ENCODE measurements at places on chromosomes 4 and X. TPM values are rescaled to one million over a fixed set of nuclear protein-coding genes. Genes with fewer than 3 reads are reported as not detected.
A peak's percentile ranks its signal among the peaks of the same experiment; 100 is the strongest.

Gene EREG
- total RNA-seq: not detected

Gene TSPAN6
- total RNA-seq: 205 TPM

Gene CLGN
- 22.7 TPM for total RNA-seq

GRCh38 chr4:178599521-178599920, 1157.3 kb upstream of the AGA start:
- no peaks in the 10 kb centered on the region for H3K27me3 ChIP-seq
- no peak overlapping the region for H3K27ac ChIP-seq
- no peaks in the 10 kb centered on the region for H3K36me3 ChIP-seq
- no peaks in the 10 kb centered on the region for H3K4me1 ChIP-seq

GRCh38 chr4:3269105-3269927, 20.4 kb downstream of the MSANTD1 start:
- no peak overlapping the region for H3K27ac ChIP-seq
- H3K36me3 ChIP-seq: no peaks in the 10 kb centered on the region
- DNase-seq: peak; percentile 1
- peaks cover 13% of the 10 kb centered on the region for H3K4me1 ChIP-seq
- H3K27me3 ChIP-seq: no peaks in the 10 kb centered on the region
- no peak overlapping the region for H3K4me3 ChIP-seq

DNA sequence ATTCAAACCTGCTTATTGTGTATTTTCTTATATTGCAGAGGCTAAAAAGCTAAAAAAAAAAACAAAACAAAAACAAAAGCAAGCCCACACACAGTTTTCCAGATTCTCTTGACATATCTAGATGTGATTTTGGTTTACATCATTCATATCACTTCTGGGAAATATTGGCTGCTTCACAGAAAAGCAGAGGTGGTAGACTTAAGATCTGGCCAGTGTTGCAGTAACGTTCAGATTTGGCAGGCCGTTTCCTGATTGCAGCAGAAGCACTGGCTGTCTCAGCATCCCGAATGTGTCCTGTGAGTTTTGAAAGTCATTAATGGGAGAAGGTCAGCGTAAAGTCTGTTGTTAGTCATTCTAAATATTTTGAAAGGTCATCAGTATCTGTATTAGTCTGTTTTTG, 2062.0 kb downstream of the ARAP2 start:
- H3K36me3 ChIP-seq: no peaks in the 10 kb centered on the region
- no peak overlapping the region for H3K27ac ChIP-seq
- DNase-seq: no peak
- no peak overlapping the region for H3K4me3 ChIP-seq
- H3K4me1 ChIP-seq: no peaks in the 10 kb centered on the region
- H3K27me3 ChIP-seq: no peaks in the 10 kb centered on the region

- no peak overlapping the region for H3K4me3 ChIP-seq
- H3K36me3 ChIP-seq: no peaks in the 10 kb centered on the region
- H3K4me1 ChIP-seq: no peaks in the 10 kb centered on the region
- no peak overlapping the region for H3K27ac ChIP-seq
- DNase-seq: no peak
Observed at GRCh38 chr4:130056286-130056685, 960.3 kb downstream of the C4orf33 start.

GRCh38 chrX:120228187-120228908, 22.3 kb upstream of the ZBTB33 start:
- no peaks in the 10 kb centered on the region for H3K36me3 ChIP-seq
- DNase-seq: no peak
- no peaks in the 10 kb centered on the region for H3K27me3 ChIP-seq

GRCh38 chrX:97820170-97820569, 936.5 kb downstream of the RPA4 start:
- H3K4me1 ChIP-seq: no peaks in the 10 kb centered on the region
- DNase-seq: no peak
- H3K36me3 ChIP-seq: no peaks in the 10 kb centered on the region

GRCh38 chrX:130594453-130594916, 192.7 kb downstream of the RBMX2 start:
- no peaks in the 10 kb centered on the region for H3K27me3 ChIP-seq
- no peak for DNase-seq
- H3K4me3 ChIP-seq: no peak overlapping the region
- H3K36me3 ChIP-seq: no peaks in the 10 kb centered on the region

DNA sequence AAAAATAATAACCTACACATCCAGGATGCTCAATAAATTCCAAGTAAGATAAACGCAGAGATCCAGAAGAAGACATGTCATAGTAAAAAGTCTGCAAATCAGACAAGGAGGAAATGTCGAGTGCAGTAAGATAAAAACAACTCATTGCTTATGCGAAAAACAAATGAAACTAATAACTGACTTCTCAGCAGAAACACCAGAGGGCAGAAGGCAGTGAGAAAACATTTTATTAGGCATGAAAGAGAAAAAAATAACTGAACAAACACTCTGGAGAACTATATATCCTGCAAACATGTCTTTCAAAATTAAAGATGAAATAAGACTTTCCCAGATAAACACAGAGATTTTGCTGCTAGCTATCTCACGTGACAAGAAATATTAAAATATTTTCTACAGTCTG, 201.3 kb upstream of the CTSO start:
- H3K4me1 ChIP-seq: peaks cover 10% of the 10 kb centered on the region
- no peak overlapping the region for H3K27ac ChIP-seq
- DNase-seq: no peak

DNA sequence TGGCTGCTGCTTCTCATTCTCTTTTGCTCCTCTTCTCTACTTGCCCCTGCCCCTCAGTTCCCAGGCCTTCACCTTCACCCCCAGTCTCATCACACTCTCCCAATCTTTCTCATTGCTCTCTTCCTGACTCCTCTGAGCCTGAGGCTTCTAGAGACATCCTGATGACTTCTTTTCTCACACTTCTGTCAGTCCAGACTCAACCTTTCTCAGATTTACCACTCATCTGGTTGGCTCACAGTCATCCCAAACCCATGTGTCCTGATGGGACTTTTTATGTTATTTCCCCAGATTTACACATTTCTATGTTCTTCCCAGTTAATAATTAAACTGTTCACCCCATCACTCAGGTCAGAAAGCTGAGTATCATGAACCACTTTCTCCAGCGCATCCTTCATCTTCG, 68.0 kb downstream of the TMA16 start:
- no peak overlapping the region for H3K4me3 ChIP-seq
- no peak for DNase-seq
- peaks cover 22% of the 10 kb centered on the region for H3K4me1 ChIP-seq
- peaks cover 6% of the 10 kb centered on the region for H3K36me3 ChIP-seq

GRCh38 chr4:152206646-152207377, 329.1 kb downstream of the FBXW7 start:
- no peak overlapping the region for H3K4me3 ChIP-seq
- H3K27me3 ChIP-seq: no peaks in the 10 kb centered on the region
- no peaks in the 10 kb centered on the region for H3K36me3 ChIP-seq
- no peak overlapping the region for H3K27ac ChIP-seq
- DNase-seq: no peak
- H3K4me1 ChIP-seq: peaks cover under 1% of the 10 kb centered on the region

DNA sequence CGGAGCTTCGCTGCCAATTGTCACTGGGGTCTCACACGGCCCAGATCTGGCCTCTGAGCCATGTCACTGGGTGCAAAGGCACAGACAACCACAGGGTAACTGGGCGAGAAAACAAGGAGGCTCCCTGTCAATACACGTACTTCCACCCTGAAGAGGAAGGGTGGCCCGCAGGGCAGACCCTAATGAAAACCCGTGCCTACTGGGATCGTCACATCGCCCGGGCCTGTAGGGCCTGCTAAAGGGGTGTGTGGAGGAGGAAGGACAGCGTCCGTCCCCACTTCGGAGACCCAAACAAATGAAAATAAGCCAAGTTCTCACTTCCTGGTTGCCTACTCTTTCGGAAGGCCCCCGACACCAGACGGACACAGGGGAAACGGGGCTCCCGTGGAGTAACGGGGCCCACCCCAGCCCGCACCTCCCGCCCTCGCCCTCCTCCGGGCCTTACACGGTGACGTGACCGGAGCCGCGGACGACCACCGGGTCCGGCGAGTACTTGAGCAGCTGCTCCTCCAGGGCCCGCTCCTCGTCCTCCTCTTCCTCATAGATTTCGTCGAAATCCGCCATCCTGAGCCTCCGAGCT, 578 bp downstream of the CHIC2 start:
- no peaks in the 10 kb centered on the region for H3K36me3 ChIP-seq
- H3K27me3 ChIP-seq: peaks cover 23% of the 10 kb centered on the region
- peak overlapping the region; percentile 92 for H3K4me3 ChIP-seq
- H3K4me1 ChIP-seq: peaks cover 14% of the 10 kb centered on the region
- H3K27ac ChIP-seq: no peak overlapping the region

GRCh38 chr4:87033902-87034301, 99.1 kb downstream of the AFF1 start:
- peak overlapping the region; percentile 18 for H3K27ac ChIP-seq
- peaks cover 95% of the 10 kb centered on the region for H3K4me1 ChIP-seq
- peak overlapping the region; percentile 15 for H3K4me3 ChIP-seq
- no peaks in the 10 kb centered on the region for H3K27me3 ChIP-seq

- peaks cover 3% of the 10 kb centered on the region for H3K4me1 ChIP-seq
- H3K36me3 ChIP-seq: no peaks in the 10 kb centered on the region
- no peak for DNase-seq
Observed at GRCh38 chr4:93334003-93334402, 494.6 kb upstream of the ATOH1 start.

DNA sequence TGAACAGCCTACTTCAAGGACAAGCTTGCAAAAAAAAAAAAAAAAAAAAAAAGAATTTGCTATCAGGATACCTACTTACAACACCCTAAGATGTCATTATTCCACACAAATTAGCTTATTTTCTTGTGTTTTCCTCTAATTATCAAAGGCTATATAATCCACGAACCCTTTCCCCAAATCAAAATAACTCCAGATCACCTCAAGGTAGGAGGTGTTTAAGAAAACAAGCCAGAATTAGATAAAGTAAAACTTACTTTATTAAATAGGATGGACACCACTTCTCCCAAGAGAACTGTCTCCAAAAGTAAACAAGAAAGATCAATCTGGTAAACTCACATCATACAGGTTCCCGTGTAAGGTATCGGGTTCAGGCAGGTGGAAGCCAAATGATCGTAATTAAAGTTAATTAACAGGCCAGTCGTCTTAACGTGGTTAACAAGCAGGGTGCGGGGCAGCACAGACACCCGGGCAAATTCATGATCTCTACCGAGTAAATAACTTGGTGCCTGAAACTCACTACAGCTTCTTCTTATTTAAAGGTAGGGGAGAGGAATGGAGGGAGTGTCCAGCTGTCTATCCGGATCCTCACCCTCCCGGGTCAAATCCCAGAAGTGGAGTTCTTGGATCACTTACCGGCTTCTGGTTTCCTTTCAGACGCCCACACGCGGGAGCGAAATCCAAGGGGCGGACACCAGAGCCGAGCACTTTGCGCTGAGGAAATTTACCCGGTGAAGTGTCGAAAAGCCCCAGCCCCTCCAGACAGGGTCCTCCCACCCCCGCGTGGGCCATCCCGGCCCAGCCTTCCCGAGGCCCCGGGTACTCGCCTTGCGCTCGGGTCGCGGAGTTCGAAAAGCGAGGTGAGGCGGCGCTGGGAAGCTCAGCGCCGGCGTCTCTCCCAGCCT, 708 bp downstream of the ARAP2 start:
- no peak for DNase-seq
- H3K36me3 ChIP-seq: no peaks in the 10 kb centered on the region
- peaks cover 44% of the 10 kb centered on the region for H3K27me3 ChIP-seq
- peak overlapping the region; percentile 79 for H3K4me3 ChIP-seq
- no peak overlapping the region for H3K27ac ChIP-seq
- H3K4me1 ChIP-seq: no peaks in the 10 kb centered on the region

DNA sequence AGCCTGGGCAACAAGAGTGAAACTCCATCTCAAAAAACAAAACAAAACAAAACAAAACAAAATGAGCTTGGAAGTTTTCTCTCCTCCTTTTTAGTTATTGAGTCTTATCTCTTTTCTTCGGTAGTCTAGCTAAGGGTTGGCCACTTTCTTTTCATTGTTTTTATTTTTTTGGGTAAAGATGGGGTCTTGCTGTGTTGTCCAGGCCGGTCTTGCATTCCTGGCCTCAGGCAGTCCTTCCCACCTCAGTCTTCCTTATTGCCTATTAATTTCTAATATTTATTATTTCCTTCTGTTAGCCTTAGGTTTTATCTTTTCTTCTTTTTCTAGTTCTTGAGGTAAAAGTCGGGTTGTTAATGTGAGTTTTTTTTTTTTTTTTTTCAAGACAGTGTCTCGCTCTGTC, 16.4 kb downstream of the METAP1 start:
- no peaks in the 10 kb centered on the region for H3K27me3 ChIP-seq
- peaks cover 8% of the 10 kb centered on the region for H3K4me1 ChIP-seq
- H3K4me3 ChIP-seq: no peak overlapping the region

DNA sequence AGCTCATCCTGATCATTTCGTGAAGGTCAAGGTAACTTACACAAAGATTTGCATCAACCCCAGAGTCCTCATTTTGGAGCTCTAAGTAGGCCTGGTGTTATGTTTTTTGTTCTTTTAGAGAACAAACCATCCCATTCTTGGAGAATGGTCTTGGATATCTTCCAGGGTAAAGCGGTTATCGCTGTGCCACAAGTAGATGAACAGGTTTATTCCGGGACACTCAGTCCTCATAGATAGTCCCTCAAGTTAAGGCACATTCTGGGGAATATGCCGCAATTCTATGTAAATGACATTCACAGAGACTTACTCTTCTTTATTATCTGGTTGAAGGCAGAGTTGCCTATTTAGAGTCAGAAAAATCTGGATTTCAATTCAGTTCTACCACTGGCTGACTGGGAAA, 95.0 kb upstream of the FTHL17 start:
- H3K4me3 ChIP-seq: no peak overlapping the region
- H3K27me3 ChIP-seq: no peaks in the 10 kb centered on the region
- no peak for DNase-seq
- H3K4me1 ChIP-seq: no peaks in the 10 kb centered on the region
- H3K36me3 ChIP-seq: no peaks in the 10 kb centered on the region

- H3K27ac ChIP-seq: no peak overlapping the region
- DNase-seq: no peak
- no peak overlapping the region for H3K4me3 ChIP-seq
Observed at GRCh38 chr4:93532234-93532633, 296.3 kb upstream of the ATOH1 start.

All from neural progenitor cell (in vitro differentiated cells).